Activated CD4-positive, CD25-positive, alpha-beta regulatory T cell treated with anti-CD3 and anti-CD28 coated beads, Interleukin-2, amount 50 U/mL, for 72 hours (primary cell): ENCODE measurements at places on chromosomes 1 and 21.

- no peak for DNase-seq
Measured at GRCh38 chr1:165632152-165632469, 1.1 kb downstream of the MGST3 start.

DNA sequence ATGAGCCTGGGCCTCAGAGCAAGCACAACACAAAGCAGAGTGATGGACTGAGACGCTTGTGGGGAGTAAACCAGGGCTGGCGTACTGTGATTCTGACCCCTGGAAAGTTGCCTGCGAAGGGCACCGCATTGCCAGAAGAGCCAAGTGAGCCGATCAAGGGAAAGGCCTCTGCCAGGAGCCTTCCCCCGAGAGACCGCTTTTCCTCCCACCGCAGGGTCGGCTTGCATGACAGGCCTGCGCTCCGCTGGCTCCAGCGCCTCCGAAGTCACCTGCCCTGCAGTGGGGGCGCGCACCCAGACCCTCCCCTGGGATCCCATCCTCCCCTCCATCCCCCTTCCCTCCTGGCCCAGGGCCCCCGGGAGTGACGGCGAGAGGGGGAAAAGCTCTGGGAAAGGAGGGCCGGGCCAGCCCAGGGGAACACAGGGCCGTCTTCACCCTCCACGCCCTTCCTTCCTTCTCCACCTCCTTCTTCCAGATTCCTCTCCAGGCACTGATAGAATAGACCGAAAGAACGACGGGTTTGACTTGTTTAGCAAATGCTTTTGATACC, 165.0 kb downstream of the TRIM33 start:
- DNase-seq = no peak

- DNase-seq = no peak
Measured at GRCh38 chr21:34824314-34824713, 155.5 kb downstream of the CLIC6 start.

DNA sequence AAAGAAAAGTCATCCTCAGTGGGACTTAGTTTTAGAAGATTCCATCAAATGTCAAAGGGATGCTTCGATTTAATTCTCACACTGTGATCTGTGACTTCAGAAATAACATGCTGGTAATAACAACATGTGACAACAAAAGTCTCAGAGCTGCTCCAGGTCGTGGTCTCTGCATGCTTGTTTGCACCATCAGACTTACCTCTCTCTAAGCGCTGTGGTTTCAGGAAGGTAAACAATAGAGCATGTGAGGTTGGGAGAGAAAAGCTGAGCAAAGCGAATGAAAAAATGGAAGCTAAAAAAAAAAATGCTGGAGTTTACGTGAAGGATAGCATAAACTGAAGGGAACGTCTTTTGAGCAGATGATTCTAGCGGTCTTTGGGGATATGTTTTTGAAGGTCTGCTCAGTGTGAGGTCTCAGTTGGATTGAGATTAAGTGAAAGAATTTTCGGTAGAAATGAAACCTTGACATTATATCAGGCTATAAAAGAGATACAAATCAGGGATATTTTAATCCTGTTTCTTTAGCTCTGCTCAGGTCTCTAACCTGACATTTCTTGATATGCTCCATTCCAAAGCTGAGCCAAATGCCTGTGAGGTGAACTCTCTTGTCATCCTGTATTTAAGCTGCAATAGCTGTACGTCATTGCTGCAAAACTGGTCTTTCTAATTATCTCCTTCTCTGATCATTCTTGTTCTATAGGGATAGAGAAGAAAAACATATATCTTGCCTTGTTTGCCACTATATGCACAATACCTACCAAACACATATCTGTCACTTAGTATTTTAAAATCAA, 86.5 kb downstream of the C1orf21 start:
- no peak for DNase-seq

- DNase-seq = no peak
Measured at GRCh38 chr1:91613595-91613994, 112.9 kb downstream of the CDC7 start.

GRCh38 chr21:46371204-46372013, 47.5 kb downstream of the PCNT start:
- no peak for DNase-seq

- DNase-seq = no peak
Measured at GRCh38 chr1:59359325-59359724, 62.4 kb downstream of the FGGY start.

DNA sequence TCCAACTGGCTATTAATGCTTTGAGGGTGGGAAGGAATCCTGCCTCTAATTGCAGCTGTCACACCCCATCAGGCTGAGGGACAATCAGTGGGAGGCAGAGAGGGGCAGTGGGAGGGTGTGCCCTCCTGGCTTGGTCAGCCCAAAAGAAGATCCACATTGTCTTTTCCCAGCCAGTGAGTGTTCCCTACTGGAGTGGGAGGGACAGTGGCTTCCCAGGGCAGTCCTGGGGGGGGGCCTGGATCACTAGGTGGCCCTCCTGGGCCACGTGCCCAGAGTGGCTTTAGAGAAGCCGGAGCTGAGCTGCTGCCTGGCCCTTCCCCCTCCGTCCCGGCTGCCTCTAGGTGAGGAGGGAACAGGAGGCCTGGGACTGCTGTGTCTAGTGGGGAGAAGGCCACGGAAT, 14.0 kb downstream of the INKA2 start:
- no peak for DNase-seq

- DNase-seq = no peak
Measured at GRCh38 chr1:228400237-228400651, 6.4 kb downstream of the TRIM11 start.

- DNase-seq = no peak
Measured at GRCh38 chr1:208172423-208173145, 71.6 kb downstream of the PLXNA2 start.

GRCh38 chr1:96427616-96428015, 294.0 kb upstream of the PTBP2 start:
- DNase-seq = no peak

DNA sequence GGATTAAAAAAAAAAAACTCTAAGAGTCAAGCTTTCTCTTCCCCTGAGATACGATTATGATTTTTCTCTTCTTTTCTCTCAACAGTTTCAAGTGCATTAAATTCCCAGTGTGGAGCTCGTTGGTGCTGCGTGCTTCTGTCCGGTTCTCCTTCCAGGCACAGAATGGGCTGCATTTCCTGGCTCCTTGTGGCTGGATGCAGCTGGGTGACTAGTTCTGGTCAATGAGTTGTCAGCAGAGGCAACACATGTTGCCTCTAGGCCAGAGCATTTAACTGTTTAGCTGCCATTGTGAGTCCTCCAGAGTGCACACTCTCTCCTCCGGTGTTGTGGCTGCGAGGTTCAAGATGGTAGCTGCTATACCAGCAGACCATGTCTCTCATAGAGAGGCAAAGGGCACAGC, 312.9 kb downstream of the RRAGC start:
- no peak for DNase-seq

DNA sequence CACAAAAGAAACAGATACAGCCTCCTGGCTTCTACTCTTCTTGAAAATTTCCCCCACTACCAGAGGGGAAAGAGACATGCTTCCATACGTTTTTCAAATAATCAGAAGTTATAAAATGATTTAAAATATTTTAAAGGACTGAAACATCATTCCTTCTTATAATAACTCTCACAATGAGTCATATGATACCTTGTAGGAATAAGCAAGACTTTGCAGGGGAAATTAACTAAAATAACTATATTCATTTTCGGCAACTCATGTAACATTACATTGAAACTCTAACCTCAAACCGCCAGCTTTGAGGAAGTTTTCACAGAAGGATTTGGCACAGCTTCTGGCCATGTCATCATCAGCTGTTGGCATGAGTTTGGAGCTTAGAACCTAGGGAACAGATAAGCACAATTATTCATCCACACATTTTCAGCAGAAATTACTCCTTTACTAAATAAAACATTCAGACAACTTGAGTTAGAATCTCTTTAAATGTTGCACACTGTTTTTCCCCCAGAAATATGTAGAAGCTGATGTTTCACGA, 85.9 kb downstream of the USP24 start:
- DNase-seq = no peak

DNA sequence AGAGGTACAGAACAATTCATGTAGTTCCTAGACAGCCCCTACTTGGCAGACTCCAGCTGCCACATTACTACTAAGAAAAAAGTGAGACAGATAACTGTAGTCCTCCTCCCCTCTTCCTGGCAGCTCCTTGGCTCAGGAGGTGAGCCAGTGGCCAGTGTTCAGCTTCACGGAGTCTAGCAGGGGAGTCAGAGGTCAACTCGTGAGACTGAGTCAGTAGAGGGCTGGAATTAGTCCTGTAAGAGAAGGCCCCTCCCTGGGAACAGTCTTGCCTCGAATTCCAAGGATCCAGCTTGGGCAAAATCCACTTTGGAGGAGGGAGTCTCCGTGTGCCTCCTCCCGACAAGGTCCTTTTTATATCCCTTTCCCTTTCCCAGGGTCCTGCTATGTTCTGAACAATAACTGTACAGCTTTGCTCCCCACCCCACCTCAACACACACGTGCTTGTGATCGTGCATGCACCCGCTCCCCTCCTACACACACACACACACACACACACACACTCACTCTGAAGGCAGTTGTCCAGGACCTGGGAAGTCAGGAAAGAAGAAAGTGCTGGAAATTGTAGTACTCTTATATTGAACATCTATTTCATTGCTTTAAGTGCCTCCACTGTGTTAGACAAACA, 22.5 kb upstream of the SLC27A3 start:
- DNase-seq = no peak

- no peak for DNase-seq
Measured at GRCh38 chr1:245853291-245853690, 653.8 kb downstream of the SMYD3 start.

- DNase-seq = no peak
Measured at GRCh38 chr1:183732236-183732880, 72.6 kb upstream of the RGL1 start.

DNA sequence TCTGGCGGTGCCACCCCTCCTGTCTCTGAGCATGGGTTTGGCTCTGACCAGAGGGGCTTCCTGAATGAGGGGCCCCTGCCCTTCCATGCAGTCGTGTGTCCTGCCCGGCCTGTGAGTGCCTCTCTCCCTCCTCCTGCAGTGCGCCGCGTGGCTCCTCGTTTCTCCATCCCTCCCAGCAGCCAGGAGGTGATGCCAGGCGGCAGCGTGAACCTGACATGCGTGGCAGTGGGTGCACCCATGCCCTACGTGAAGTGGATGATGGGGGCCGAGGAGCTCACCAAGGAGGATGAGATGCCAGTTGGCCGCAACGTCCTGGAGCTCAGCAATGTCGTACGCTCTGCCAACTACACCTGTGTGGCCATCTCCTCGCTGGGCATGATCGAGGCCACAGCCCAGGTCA, 57.9 kb downstream of the PTPRF start:
- DNase-seq = no peak
